Cardiac muscle cell (in vitro differentiated cells and primary cell): ENCODE measurements at places on chromosomes 16 and 17. TPM values are rescaled to one million over a fixed set of nuclear protein-coding genes. Genes with fewer than 3 reads are reported as not detected.

DNA sequence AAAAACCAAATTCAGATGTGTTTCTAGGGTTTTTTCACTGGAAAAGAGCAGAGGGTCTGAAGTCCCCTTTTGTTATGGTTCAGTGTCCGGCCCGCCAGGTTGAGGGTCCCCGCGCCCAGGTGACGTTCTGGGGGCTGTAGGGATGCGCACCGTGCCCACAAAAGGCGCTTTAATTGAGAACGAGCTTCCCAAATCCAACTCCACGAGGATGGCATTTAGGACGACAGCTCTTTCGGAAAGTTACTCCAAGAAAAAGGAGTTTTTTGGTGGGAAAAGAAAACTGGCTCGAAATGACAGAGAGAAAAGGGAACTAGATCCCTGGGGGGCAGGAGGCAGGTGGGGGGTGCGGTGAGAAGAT lies 15.9 kb upstream of the ZFHX3 start:
- no peak for DNase-seq

- DNase-seq: no peak
Observed at GRCh38 chr17:77228816-77229215, 88.0 kb downstream of the SEC14L1 start.

GRCh38 chr17:17822189-17822588 lies 14.6 kb downstream of the SREBF1 start:
- peak; percentile 91 for DNase-seq

DNA sequence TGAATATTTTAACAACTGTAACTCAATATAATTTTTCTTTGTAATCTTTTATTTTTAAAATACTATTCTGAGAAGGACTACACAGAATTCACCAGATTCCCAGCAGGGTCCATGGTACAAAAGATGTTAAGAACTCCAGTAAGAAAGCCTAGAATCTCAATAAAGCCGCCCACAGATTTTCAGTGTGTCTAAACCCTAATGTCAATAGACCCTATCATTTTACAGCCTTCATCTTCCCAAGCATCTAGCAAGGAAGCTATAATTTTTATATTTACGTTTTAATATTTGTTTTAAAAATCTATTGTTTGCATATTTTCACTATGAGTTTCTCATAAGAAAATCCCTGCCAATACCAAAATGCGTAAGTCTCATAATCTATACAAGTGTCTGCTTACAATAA lies 148.5 kb downstream of the CEP112 start:
- no peak for DNase-seq

DNA sequence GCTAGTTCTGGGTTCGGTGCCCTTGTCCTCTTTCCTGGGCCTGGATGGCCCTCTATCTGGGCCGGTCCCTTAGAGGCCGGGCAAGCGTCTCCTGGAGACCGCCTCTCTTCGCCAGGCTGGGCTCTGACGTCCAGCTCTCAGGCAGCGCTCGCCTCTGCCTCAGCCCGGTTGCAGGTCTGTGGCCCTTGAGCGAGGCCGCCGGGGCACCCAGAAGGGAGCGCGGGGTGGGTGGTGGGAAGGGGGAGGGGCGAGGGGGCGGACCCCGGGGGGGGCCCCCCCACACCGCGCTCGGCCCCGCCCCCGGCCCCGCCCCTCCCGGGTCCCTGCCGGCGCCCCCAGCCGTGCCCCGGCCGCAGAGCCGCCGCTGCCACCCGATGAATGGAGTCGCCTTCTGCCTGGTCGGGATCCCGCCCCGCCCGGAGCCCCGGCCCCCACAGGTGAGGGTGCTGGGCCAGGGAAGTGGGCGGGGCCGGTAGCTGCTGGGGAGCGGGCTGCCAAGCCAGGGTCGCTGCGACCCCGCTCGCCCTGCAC lies at the start of gene ARHGAP23:
Gene ARHGAP23, plus strand, starts transcription at position 353 of the 531 bp plus-strand sequence. Its CDS starts 22 bp downstream, at position 375.
- DNase-seq: peak; percentile 79

GRCh38 chr16:78784771-78785170 lies 685.3 kb downstream of the WWOX start:
- no peak for DNase-seq

- no peak for DNase-seq
Observed at GRCh38 chr17:27442702-27443101, 13.5 kb upstream of the KSR1 start.

DNA sequence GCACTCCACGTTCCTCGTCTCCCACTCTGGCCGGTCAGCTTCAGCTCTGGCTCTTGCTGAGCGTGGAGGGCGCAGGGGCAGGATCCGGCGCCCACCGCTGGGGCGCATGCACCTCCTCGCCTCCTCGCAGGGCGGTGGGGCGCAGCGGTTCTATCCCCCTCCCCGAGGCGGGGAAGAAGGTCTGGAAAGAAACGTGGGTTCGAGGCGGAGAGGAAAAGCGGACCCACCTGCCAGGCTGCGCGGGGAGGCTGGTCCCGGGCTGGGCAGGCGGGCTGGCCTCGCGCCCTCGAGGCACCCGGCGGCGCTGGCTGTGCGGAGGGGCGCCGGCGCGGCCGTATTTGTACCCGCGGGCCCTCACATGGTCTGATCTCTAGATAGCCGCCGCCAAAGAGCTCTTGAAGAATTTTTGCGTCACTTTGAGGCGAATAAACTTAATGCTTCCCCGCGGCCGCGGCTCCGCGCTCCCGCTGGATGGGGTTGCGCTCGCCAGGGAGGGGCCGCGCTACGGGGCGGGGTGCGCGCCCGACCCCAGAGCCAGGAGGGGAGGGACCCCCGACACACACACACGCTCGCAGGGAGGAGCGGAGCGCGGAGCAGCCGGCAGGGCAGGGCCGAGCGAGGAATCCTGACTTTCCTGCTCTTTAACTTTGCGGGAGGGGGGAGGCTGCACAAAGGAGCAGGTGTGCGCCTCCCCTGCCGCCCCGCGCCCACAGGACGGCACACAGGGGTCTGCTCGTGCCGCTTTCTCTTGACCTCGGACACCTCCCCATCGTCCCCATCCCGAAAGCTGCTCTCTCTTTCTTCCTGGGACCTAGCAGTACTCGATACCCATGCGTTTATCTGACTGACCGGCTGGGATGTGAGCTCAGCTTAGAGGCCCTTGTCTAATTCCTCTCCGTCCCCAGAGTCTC lies at the start of gene SLC6A4:
Gene SLC6A4, minus strand, starts transcription at position 312 of the 911 bp plus-strand sequence. CDS start 13,739 bp downstream, outside the sequence.
- peak; percentile 31 for DNase-seq

- no peak for DNase-seq
Observed at GRCh38 chr16:85138825-85139627, 26.8 kb upstream of the CIBAR2 start.

DNA sequence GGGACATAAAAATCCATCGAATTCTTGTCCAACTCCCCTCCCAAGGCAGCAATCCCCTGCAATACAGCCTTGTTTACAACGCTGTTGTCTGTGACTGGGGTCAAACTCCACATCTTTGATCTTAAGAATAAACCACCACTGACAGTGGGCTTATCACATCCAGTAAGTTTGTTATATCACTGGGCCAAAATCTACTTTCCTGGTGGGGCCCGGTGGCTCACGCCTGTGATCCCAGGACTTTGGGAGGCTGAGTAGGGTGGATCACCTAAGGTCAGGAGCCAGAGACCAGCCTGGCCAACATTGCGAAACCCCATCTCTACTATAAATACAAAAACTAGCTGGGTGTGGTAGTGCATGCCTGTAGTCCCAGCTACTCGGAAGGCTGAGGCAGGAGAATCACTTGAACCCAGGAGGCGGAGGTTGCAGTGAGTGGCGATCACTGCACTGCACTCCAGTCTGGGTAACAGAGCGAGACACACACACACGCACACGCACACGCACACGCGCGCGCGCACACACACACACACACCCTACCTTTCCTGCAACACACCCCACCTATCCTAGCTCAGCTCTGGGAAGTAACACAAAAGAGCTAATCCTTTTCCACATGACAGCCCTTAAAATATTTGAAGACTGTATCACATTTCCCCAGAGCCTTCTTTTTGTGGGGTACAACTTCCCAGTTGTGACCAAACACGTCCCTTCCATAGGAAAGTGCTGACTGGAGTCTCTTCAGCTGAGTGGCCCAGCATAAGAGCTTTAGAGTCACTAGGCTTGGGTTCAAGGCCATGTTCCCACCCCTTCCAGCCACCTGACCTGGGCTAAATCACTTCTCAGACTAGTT lies 20.9 kb upstream of the ABCC1 start:
- DNase-seq: no peak

DNA sequence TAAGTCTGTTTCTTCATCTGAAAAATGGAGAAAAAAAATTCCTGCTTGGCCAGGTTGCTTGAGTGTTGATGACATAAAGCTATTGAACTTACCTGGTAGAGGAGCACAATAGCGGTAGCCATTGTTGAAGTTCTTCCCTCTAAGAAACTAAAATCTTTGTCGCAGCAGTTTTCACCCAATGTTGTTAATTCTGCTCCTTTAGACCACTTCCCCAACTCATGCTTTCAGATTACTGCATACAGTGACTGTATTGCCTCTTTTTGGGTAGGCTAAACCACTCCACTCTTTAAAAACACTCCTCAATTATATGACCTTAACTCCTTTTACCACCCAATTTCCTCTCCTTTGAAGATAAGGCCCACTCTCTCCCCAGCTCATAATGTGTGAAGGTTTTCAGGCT lies 35.7 kb upstream of the CCL2 start:
- DNase-seq: no peak

GRCh38 chr17:78429618-78429995 lies 51.2 kb downstream of the PGS1 start:
- DNase-seq: no peak

GRCh38 chr16:57957673-57958392 lies 13.1 kb downstream of the CNGB1 start:
- DNase-seq: no peak

- DNase-seq: no peak
Observed at GRCh38 chr17:50469671-50470305, 1.1 kb upstream of the CHAD start.

- DNase-seq: no peak
Observed at GRCh38 chr17:4972752-4973151, 5.1 kb upstream of the SPAG7 start.

GRCh38 chr16:35201151-35201550 lies 1741.7 kb downstream of the TP53TG3F start:
- DNase-seq: no peak

GRCh38 chr17:9228408-9229159 lies 207.3 kb downstream of the NTN1 start:
- DNase-seq: peak; percentile 74

- no peak for DNase-seq
Observed at GRCh38 chr16:19379838-19380237, 37.8 kb upstream of the TMC5 start.

GRCh38 chr16:59632276-59632855 lies 898.2 kb upstream of the GOT2 start:
- peak; percentile 26 for DNase-seq

GRCh38 chr17:77492446-77493237 lies 351.9 kb downstream of the SEC14L1 start:
- no peak for DNase-seq

GRCh38 chr16:27746076-27746855 lies 196.3 kb downstream of the KATNIP start:
- no peak for DNase-seq

DNA sequence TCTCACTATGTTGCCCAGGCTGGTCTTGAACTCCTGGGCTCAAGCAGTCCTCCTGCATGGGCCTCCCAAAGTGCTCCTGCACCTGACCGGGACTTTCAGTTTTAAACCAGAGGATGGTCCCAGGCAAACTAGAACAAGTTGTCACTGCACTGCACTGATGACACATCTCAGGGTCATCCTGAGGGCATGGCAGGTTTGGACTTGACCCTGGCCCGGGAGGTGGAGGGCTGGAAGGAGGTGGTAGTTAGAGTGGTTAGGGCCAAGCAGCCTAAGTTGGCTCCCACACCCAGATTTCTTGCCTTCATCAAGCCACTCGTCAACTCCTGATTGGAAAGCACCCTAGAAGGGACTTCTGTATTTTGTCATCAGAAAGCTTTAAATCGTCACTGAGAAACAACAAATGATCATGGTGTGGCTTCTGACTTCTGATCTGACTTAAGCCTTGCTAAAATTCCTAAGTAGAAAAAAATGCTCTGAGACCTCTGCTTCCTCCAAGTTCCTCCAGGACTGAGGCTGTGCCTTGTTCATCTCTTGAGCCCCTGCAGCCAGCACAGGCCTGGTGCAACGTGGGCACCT lies 43.5 kb downstream of the EMP2 start:
- DNase-seq: no peak

GRCh38 chr16:2333772-2334379 lies 6.7 kb downstream of the ABCA3 start:
- DNase-seq: no peak

DNA sequence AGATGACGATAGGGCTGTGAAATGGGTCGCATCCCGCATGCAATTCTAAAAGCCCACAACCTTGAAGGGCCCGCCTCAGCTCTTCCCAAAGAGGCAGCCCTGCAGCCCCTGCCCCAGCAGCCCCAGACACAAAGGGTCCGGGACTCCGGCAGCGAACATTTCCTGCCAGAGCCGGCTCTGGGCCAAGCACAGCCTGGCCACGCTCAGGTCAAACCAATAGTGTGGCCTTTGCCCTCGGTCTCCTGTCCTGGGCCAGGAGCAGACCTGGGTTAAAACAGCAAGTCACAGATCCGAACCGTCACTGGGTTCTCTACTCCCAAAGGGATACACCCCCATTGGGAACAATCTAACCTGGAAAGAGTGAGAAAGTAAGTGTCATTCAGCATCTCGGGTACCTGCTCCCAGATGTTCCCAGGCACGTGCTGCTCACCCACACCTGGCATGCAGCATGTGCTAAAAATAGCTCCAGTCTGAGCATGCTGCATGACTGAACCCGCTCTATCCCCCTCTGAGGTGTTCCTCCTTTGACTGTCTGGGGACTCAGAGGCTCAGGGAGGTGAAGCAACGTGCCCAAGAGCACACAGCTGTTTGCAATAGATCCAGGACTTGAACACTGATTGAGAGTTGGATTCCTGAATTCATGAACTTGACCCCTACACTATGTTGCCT lies 22.2 kb upstream of the ATP2A3 start:
- no peak for DNase-seq

Gene MT1G
- total RNA-seq: 3.7 TPM in 1 of 2 replicates, not detected in the other

Gene SOX8
- 9.2 and 13.7 TPM in 2 replicates for total RNA-seq

Gene CLEC3A
- not detected in 2 replicates for total RNA-seq

Gene CCL15
- not detected in 2 replicates for total RNA-seq

Gene CSF3
- not detected in 2 replicates for total RNA-seq

Gene MYADML2
- 12.2 and 22.8 TPM in 2 replicates for total RNA-seq

Gene EEF2KMT
- 9.6 and 14.8 TPM in 2 replicates for total RNA-seq

Gene GGA3
- total RNA-seq: 33.5 and 35.3 TPM in 2 replicates

Gene GP1BA
- not detected in 2 replicates for total RNA-seq
